ENCODE measurements at places on chromosomes 3 and 15. TPM values are rescaled to one million over a fixed set of nuclear protein-coding genes. Genes with fewer than 3 reads are reported as not detected.

The PRTG gene
- total RNA-seq, result not detected

The C2CD4B gene
- not detected for total RNA-seq

The PYDC2 gene
- not detected for total RNA-seq

DNA sequence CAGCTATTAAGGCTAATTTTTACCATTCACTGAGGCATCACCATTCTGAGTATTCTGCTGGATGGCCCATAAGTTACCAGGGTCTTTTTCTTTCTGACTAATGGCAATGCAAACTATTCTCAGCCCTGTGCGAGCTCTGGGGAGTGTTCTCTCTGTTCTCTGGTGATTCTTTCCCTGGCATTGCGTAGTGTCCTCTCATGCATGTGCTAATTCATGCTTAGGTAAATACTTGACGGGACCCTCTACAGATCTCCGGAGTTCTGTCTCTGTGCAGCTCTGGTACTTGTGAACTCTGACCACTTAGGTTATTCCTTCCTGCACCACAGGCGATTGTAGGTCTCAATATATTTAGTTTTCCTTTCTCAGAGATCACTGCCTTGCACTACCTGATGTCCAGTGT, 34.8 kb downstream of the UBE2E1 start:
- no peak for DNase-seq

- no peak for DNase-seq
Measured at GRCh38 chr15:77226652-77227051, 155.7 kb upstream of the TSPAN3 start.

DNA sequence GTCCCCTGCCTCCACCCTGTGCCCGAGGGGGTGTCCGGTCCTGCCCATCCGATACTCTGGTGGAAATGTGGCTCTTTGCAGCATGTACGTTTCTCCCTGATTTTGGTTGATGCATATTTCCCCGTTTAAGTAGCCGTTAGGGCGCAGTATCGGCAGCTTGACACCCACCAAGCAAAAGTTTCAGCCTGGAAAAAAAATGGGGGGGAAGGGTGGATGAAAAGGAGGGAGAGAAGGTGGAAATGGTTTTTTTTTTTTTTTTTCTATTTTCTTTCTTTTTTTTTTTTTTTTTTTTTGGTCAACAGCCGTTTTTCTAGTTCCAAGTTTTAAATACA, 1.3 kb downstream of the RAP2B start:
- DNase-seq, result no peak

- no peak for DNase-seq
Measured at GRCh38 chr3:138046955-138047354, 37.0 kb downstream of the CLDN18 start.

DNA sequence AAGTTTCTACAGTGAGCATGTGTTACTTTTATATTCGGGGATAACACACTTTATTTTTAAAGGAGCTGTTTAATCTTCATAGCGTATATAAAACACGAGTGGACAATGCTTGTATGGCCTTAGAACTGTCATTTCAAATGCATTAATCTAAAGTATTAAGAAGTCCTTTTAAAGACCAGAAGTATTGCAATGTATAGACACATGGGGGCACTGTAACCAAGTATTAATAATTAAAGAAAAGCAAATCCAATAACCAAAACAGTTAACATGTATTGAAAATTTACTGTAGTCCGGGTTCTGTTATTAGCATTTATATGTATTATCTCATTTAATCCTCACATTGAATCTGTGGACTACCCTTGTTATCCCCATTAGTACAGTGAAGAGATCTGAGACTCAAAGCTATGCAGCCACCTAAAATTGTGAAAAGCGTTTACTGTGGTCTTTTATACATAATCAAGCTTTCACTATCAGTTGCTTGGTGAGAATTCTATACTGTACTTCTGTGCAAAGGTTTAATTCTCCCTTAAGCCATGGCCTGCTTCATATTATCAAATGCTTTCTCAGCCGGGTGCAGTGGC, 10.1 kb downstream of the ARL14 start:
- DNase-seq, result no peak

GRCh38 chr3:113304856-113305540, 93.6 kb downstream of the BOC start:
- DNase-seq, result no peak

GRCh38 chr3:178336336-178336735, 199.9 kb upstream of the KCNMB2 start:
- no peak for DNase-seq

Data from activated naive CD8-positive, alpha-beta T cell treated with anti-CD3 and anti-CD28 coated beads, Interleukin-2, amount 10 ng/mL, durations not matched to agents 7 days and 5 days (primary cell).